ENCODE measurements at places on chromosomes 3 and 15.
A peak's percentile ranks its signal among the peaks of the same experiment; 100 is the strongest.

DNA sequence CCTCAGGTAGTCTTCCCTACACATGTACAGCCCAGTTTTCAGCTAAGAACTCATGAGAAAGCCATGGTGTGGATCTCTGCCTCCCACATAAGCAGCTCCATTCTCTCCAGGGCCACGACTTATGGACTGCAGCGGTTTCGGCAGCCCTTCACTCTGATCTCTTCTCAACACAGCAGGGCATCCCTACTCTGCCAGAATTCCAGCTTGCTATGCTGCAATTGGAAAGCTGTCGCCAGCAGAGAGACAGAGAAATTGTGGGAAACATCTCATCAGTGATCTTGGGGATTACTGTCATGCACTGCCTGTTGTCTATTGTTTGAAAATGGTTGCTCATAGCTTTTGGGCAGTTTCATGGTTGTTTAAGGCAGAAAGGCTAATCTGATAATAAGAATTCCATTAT lies 11.9 kb upstream of the BLM start:
- DNase-seq, result no peak

GRCh38 chr15:68085052-68085451 lies 30.9 kb downstream of the PIAS1 start:
- no peak for DNase-seq

DNA sequence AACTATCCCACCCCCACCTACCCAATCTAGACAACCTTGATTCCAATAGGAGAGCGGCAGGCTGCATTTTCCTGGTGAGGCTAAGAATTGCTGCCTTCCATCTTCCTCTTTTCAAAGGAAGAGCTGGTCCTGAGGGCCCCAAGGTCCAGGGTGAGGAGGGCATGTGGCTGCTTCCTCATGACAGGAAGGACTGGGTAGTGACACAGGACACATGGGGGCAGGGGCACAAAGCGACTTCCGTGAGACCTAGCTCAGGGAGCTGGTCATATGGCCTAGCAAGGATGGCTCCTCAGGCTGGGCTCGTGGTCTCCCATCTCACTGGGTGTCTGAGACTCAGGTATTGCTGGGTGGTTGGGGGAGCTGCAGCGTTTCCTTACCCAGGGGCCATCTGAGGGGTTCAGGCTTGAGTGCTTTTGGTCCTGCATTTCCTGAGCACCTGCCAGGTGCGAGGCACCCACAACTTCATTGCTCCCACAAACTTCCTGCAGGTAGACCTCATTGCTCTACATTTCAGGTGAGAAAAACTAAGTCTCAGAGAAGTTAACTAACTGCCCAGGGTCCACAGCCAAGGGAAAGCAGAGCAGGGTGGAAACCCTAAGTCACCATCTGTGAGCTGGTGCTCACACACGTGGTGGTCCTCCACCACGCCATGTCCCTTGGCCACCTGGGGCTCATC lies 160.0 kb upstream of the TLE3 start:
- DNase-seq, result no peak

- no peak for DNase-seq
Observed at GRCh38 chr3:97991293-97991682, 19.1 kb upstream of the RIOX2 start.

- no peak for DNase-seq
Observed at GRCh38 chr3:153029350-153029749, 132.7 kb upstream of the RAP2B start.

GRCh38 chr3:27345493-27345892 lies 23.7 kb downstream of the NEK10 start:
- no peak for DNase-seq

GRCh38 chr3:123013876-123014275 lies 13.7 kb downstream of the SEMA5B start:
- DNase-seq, result no peak

DNA sequence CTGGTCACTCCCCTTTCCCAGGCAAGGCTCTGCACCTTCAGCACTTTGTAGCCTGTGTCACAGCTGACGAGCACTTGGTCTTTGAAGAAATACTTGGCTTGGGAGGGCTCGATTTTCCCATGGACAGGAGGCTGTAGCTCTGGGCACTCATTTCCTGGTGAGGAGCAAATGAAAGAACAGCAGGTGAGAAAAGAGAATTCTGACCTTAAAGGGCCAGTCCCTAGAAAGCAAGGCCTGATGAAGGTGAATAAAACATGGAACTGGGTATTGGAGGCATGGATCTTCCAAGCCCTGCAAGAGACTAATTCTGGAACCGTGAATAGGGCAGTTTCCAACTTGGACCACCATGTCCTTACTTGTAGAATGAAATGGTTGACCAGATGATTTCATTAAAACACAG lies 39.9 kb downstream of the MASP1 start:
- no peak for DNase-seq

- DNase-seq, result no peak
Observed at GRCh38 chr3:42440924-42441323, 30.5 kb upstream of the LYZL4 start.

- DNase-seq, result no peak
Observed at GRCh38 chr3:143343031-143343430, 223.5 kb downstream of the CHST2 start.

DNA sequence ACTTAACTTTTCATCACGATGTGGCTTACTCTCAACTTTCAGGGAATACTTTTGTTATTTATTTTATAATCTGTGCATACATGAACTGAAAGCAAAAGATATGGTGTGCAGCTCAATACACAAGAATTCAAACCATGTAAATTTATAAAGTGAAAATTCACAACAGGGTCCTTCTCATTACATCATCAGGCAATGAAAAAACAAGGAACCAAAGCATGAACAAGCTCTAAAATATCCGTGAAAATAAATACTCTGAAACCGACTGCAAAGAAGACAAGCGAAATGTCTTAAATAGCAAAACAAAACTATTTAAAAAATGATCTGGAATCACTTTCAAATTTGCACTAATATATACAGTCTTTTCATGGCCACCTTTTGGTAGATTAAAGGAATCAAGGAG lies 28.9 kb downstream of the GNB5 start:
- DNase-seq, result no peak

- peak; percentile 70 for DNase-seq
Observed at GRCh38 chr3:29280404-29281093, at the start of gene RBMS3. RBMS3 (plus strand) TSS chr3:29281071.

- no peak for DNase-seq
Observed at GRCh38 chr3:58564456-58565160, 12.6 kb downstream of the FAM107A start.

DNA sequence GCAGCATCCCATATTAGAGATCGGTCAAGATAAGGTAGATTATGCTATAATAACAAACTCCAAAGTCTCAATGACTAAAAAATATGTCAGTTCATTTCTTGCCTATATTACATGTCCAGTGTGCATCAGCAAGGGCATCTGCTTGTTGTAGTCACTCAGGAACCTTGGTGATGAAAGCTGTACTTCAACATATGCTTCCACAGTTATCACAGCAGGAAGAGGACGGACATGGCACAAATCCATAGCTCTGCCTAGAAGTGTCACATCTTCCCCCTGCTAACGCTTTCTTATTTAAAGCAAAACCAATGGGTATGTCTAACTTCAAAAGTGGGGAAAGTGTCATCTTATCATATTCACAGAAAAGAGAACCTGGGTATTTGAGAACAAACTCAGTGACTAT lies 20.0 kb upstream of the PIAS1 start:
- DNase-seq, result no peak

GRCh38 chr3:59310736-59311135 lies 260.9 kb upstream of the CFAP20DC start:
- no peak for DNase-seq

- DNase-seq, result no peak
Observed at GRCh38 chr3:147773116-147773630, 364.0 kb downstream of the ZIC1 start.

- DNase-seq, result no peak
Observed at GRCh38 chr3:124607163-124607562, 123.1 kb upstream of the UMPS start.

- no peak for DNase-seq
Observed at GRCh38 chr3:186605078-186605477, 7.8 kb upstream of the AHSG start.

- DNase-seq, result no peak
Observed at GRCh38 chr15:70259028-70259424, 161.3 kb upstream of the TLE3 start.

DNA sequence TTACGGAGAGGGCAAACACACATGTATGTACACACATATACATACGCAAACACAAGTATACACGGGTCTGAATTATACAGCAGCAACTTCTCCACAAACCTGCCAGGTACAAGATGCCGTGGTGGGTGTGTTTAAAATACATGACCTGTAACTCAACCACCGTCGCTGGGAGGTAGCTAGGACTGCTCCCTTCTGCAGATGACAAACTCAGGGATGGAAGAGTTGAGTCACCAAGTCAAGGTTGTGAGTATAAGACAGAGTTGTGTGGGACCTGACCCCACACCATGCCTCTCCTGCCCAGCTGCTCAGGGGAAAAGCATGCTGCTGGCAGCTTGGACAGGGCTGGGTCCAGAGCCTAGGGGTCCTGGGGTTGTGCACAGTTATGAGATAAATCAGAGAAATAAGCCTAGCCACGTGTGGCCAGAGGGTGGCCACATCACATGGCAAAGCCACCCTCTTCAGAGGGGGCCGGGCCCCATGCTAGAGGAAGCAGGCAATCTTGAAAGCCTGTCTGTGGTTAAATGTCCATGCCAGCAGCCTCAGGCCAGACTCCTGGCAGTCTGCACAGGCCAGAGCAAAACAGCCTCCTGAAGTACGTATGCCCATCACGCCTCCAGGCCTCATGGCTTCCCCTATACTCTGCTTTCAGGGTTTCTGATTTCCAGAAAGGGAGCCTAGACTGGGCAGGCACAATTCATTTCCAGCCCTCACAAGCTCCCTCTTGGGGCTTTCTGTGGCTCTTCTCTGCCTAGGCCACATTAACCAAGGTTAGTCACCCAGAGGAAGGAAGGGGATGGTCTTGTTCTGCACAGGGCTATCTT lies 107.7 kb upstream of the RPL32 start:
- DNase-seq, result no peak

DNA sequence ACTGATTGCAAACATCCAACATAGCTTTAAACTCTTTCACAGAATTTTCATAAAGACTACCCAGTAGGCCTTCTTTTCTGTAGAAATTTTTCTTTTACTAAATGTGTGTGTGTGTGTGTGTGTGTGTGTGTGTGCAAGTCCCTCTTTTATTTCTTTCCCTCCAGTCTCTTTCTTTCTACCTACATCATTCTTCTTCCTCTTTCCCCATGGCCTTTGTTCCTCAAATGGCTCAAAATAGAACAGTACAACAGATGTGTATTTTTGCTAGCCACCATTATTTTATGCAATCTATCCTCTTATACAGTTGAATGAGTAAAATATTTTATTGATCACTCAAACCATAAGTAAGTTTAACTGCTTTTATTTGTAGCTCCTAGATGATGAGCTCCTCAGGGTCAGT lies 76.4 kb downstream of the USF3 start:
- DNase-seq, result no peak

GRCh38 chr3:38221005-38221404 lies 44.6 kb upstream of the SLC22A13 start:
- DNase-seq, result no peak

DNA sequence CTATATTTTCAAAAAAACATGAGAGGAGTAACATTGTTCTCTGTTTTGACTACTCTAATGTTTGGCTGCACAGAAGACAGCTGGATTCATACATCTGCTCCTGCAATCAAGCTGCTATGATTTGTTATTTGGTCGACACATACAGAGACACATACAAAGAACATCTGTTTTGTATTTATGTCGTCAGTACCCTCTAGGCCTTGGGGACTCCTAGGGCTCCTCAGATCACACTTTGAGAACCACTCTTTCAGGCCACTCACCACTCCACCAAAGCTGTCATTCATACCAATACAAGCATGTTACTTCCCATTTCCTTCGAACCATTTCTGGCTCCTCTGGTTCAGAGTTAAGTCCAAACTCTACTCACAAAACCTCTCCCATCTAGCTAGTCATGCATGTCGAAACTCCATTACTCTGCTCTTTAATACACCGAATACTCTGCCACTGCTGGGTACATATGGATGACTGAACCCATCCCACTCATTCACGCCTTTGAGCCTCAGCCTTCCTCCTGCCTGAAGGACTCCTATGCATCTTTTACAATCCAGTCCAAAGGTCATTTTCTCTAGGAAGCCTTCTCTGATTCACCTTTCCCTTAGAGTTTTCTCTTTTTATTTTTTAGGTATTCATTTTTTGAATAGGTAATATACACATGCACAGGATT lies 102.9 kb upstream of the ARHGEF3 start:
- DNase-seq, result no peak

- DNase-seq, result no peak
Observed at GRCh38 chr3:65338571-65338970, 650.8 kb upstream of the ADAMTS9 start.

DNA sequence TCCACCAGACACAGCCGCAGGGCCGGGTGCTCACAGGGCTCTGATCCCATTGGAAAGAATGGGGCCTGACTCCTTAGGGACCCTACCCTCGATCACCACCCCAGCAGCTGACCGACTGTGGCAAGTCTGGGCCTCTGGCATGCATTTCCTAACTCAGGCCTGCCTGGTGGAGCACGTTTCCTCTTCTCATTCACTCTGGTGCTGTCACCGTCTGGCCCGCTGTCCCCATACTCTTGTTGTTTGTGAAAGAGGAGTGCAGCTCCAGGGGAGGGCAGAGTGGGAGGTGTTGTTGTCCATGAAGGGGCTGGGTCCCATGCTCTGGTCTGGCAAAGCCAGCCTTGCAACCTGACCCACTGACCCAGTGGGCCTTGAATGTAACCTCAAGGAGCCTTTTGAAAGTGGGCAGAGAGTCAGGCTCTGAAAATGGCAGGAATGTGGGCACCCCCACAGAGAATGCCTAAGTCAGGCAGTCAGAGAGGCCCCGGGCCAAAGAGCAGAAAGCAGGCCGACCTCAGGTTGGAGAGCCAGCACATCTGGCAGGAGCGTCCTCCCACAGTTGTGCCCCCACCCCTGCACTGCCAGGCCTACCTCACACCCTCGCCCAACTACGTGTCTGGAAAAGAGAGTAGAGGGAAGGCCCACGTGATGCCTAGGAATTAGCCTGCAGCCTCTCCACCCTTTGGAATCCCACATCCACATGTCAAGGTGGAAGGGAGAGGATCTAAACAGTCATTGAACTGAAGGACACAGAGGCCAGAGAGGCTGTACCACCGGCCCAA lies 10.9 kb downstream of the SEMA7A start:
- DNase-seq, result no peak

DNA sequence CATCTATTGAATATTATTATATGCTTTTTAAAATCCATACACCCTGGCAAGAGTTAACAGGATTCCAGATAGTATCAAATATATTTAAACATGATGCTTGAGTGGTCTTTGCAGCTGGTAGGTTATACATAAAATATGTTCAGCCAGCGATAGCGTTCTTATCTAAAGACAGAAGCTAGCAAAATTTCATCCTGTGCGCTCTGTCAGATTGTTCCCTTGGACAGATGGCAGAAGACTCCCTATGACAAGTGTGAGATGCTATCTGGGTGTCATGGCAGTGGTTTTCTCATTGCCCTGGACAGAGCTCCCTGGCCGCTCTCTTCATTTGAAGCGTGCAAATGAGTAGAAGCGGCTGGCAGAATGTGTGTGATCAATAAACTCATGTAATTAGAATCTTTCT lies 175.2 kb upstream of the SOX14 start:
- no peak for DNase-seq

GRCh38 chr3:10364806-10365205 lies 43.9 kb upstream of the SEC13 start:
- no peak for DNase-seq
